ENCODE measurements at places on chromosomes 5 and 9.

DNA sequence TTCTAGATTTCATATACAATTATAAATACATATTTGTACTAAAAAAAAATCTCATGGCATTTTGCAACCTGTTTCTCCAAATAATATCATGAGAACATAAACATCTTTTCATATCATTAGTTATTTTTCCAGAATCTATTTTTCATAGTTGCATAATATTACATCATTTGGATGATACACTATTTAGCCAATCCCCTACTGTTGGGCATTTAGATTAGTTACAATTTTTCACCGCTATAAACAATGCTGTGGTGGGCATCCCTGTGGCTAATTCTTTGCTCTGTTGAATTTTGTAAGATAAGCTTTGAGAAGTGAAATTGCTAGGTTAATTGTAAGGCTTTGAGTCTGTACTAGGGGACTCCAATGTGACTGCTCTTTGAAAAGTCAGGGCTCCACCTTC is 2.2 kb upstream of the FOXI1 start:
- no peak for DNase-seq

DNA sequence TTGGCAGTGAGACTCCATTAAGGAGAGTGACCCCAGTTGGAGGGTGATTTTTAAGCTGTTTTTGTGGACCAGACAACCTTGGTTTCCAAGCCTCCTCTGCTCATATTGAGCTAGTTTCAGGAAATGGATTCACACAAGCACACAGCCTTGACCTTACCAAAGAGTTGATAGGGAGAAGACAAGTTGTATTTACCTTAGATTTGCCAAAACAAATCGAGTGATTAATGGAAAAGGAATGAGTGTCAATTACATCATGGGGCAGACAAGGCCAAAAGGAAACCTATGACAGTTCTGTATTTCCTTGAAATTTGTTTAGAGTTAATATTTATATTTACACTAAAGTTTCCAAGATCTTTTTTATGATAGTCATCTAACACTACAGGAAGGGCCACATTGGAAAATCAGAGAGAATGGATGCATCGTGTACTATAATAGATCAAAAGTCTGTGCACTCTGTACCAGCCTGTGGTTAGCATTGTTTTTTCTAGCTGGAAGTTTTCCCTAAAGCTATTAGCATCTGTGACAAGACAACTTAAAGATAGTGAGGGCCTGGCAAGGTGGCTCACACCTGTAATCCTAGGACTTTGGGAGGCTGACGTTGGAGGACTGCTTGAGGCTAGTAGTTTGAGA is 86.0 kb upstream of the FER start:
- DNase-seq = no peak

DNA sequence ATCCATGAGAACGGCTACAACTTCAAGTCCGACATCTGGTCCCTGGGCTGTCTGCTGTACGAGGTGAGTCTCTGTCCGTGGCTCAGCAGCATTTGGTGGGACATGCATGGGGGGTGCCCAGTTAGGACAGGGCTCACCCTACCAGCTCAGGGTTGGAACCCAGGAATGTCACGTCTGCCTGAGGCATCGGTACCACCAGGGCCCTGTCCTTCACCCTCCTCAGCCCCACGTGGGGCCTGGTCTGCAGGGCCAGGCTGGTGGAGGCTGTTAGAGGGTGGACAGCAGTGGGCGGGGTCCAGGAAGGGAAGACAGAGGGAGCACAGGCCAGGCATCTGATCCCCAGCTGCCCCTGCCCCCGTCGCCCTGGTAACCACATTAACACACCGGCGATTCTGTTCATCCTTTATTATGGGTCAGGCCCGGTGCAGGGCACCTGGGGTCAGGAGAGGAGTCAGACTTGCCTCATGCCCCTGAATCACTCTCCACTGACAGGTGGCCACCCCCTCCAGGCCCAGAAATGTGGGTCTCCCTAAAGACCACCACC is 75.6 kb downstream of the PSMB7 start:
- DNase-seq = no peak

- DNase-seq = no peak
Observed at GRCh38 chr5:171839112-171839511, 53.5 kb downstream of the SMIM23 start.

DNA sequence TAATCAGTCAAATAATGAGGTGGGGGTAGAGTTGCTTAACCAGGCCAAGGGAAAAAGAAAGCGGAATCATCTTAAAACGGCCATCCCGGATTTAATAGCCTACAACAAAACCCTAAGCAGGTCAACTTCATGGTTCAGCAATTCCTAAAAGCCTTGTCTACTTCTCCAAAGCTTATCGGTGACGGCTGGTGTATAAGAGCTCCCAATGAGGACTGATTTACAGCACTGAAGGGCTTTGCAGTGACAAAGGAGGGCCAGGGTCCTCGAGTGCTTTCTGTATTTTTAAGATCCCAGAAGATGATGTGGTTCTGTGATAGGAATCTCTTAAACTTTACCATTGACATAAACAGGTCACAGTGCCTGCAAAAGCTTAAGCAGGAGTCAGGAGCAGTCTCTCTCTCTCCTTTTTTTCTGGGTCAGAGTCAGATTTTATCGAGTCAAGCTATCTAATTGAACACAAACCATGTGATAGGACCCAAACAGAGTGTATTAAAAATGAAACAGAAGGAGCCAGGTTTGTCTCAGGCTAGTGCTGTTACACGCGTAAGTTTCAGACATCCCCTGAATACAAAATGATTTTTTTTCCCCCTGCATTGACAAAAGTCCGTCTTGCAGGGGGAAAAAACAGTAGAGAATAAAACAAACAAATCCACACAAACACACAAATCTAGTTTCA is 663.6 kb upstream of the ZNF608 start:
- DNase-seq = peak; percentile 92

DNA sequence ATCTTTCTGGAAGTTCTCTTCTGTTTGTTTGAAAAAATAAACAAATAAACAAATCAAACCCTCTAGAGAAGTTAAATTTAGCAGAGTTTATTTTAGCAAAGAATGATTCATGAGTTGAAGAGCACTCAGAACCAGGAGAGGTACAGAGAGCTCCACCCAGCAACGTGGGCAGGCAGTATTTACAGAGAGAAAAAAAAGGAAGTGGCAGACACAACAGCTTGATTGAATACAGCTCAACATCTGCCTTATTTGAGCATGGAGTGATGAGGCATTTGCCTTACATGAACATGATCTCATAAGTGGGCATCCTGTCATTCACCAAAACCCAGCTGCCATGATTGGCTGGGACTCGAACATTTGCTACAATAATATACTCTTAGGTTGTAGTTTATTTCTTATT is 381.6 kb upstream of the ADAMTS16 start:
- DNase-seq = peak; percentile 34

Data from NCI-H82 (cell line).